ENCODE measurements at places on chromosomes 6 and 20.

GRCh38 chr20:58449681-58450221 is 60.7 kb downstream of the VAPB start:
- DNase-seq, result no peak

- DNase-seq, result no peak
These were observed 47.5 kb upstream of the PROKR2 start for GRCh38 chr20:5364136-5364821.

GRCh38 chr6:30329331-30329730 is 2.6 kb downstream of the TRIM39 start:
- no peak for DNase-seq

- peak; percentile 6 for DNase-seq
These were observed 34.5 kb upstream of the HBS1L start for GRCh38 chr6:135088818-135089809.

- no peak for DNase-seq
These were observed 138.1 kb downstream of the TFAP2A start for GRCh38 chr6:10276660-10277287.

- no peak for DNase-seq
These were observed 42.4 kb upstream of the GCLC start for GRCh38 chr6:53587291-53587690.

- DNase-seq, result no peak
These were observed 1.3 kb downstream of the VEGFA start for GRCh38 chr6:43771210-43771857.

GRCh38 chr6:113960795-113961194 is 10.2 kb downstream of the HDAC2 start:
- no peak for DNase-seq

GRCh38 chr6:137016356-137016755 is 28.4 kb downstream of the IL20RA start:
- DNase-seq, result no peak

DNA sequence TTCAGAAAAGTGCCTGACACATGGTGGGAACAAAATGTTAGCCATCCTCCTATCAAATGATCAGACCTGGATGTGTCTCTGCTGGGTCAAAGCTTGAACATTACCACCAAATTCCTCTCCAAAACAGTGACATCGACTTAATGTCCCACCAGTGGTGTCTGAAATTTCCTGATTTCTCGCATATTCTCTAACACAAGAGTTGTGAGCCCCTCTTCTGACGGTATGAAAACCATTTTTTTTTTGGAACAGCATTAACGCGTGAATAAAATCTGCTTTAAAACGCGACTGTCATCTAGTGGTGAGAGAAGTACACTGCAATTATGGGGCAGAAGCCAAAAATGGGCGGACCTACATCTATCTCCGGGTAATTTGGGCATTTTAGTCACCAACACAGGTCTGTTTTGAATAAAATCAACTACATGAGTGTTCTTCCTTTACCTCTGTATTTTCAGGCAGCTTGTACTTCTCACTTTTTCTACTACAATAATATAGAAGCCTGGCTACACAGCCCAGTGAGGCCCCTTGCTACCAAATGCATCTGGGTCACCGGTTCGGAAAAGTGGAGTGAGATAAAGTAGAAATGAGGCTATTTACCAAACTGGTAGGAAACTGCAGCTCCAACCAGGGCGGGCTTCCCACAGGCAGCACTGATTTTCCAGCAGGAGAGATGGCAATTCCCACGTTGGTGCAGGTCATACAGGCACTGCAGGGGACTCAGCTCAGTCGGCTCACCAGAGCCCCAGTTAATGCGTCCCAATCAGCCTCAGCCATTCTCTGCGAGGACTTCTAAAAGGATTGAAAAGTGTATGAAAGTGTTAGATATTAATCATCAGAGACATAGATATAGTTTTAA is 27.4 kb downstream of the MGME1 start:
- DNase-seq, result peak; percentile 19

GRCh38 chr20:63179687-63180568 is 36.0 kb downstream of the YTHDF1 start:
- DNase-seq, result no peak

DNA sequence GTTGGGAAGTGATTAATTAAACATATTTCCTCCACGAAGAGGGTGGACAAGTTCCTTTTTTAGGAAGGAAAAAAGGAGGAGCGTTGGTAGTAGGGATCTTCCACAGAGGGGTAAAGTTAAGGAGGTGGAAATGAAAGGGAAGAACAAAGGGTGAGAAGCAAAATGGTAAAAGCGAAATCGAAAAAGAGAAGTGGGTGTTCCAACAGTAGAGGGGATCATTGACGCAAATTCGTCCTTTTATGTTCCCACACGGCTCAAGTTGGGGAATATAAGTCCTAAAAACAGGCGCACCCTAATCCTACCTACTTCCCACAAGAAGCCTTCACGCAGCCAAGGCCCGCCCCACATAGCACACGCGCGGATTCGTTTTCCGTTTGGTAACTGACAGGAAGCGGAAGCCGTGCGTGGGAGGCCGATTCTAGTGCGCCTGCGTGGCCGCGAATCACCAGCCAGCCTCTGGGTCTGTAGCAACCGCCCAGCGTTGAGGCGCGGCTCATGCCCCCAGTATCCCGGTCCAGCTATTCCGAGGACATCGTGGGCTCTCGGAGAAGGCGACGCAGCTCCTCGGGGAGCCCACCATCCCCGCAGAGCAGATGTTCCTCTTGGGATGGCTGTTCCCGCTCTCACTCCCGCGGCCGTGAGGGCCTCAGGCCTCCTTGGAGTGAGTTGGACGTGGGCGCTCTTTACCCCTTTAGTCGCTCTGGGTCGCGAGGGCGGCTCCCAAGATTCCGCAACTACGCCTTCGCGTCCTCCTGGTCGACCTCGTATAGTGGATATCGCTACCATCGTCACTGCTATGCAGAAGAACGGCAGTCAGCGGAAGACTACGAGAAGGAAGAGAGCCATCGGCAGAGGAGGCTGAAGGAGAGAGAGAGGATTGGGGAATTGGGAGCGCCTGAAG is at the start of gene NKAPL:
NKAPL (plus strand) TSS at position 421 of the 901 bp plus-strand sequence; CDS start at position 496, 75 bp downstream.
- DNase-seq, result no peak

GRCh38 chr20:58450254-58450653 is 61.2 kb downstream of the VAPB start:
- peak; percentile 56 for DNase-seq

- DNase-seq, result no peak
These were observed 54.2 kb upstream of the SIRPA start for GRCh38 chr20:1840817-1841553.

DNA sequence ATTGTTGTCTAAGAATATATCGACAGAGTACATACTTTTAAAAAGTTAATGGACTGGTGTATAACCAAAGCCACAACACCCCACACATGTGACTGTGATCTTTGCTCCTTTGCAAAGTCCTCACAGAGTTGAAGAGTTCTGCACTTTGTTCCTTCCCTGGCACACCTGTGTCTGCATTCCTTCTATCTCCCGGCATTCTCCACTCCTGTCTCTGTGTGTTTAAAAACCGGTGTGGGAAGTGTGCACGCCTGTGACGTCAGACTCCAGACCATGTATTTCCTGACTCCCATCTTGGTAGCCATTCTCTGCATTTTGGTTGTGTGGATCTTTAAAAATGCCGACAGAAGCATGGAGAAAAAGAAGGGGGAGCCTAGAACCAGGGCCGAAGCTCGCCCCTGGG is at the start of gene IYD:
IYD (plus strand) TSS at position 251 of the 400 bp plus-strand sequence; CDS start at position 271, 20 bp downstream.
- no peak for DNase-seq

DNA sequence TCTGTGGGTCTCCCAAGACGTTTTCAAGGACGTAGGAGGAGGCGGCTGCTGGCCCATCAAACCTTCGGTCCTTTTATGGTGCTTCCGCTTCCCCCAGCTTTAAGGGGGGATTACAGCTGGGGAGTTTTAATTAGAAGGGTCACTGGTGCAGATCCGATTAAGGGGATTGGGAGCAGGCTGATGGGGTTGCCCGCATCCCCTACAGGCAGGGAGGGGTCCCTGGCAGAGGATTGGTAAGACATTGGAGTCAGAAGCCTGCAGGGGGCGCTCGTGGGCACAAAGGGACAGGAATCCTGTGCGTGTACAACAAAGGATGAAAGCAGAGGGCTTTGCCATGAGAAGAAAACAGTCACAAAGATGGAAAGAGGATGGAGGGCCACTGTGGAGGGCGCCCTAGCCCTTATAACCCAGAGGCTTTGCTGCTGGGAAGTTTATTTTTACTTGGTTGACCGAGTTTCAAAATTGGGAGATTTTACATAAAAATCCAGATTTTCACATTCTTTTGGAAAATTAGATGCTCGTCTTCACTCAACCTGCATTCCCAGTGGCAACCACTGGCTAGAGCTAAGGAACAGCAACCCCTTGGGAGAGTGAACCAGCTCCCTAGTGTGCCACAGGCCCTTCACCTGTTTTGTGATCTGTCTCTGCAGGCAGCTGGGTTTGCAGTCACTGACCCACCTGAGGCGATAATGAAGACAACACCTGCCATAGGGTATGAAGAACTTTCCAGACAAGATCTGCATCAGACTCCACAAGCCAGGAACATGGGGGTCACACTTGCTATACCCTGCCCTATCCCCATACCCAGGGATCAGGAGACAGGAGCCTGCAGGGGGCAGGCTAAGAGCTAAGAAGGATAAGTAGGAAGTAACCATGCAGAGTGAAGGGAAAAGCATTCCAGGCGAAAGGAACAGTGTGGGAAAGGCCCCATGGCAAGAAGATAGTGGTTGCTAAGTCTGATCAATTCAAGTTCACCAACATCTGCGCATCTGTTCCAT is 97.7 kb downstream of the KCNB1 start:
- DNase-seq, result no peak

DNA sequence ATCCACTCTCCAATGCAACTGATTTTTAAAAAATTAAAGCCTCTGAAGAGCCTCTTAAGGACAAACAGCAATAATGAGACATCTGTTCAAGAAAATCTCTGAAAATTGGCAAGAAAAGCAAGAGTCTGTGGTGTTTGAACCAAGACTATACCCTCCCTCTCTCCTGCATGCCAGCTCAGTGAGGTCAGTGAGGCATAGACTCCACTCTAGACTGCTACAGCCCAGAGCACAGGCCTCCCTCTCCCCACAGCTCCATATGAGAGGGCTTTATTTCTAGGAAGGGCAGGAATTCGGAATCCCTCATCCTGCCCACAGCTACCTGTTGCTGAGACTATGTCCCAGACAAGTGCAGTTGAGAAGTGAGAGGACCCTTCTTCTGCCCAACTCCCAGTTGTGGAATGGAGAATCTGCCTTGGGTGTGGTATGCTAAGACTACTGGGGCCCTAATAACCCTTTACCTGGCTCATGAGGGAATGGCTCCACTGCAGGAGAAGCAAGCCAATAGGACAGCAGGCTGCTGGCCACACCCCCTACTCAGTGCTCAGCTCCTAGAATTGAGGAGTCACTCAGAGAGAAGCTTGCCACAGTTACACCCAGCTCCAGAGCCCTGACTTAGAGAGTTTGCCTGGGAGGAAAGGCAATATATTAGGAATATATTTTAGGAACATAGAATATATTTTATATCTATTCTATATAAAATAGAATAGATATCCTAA is 22.7 kb upstream of the HLA-DQA1 start:
- DNase-seq, result no peak

DNA sequence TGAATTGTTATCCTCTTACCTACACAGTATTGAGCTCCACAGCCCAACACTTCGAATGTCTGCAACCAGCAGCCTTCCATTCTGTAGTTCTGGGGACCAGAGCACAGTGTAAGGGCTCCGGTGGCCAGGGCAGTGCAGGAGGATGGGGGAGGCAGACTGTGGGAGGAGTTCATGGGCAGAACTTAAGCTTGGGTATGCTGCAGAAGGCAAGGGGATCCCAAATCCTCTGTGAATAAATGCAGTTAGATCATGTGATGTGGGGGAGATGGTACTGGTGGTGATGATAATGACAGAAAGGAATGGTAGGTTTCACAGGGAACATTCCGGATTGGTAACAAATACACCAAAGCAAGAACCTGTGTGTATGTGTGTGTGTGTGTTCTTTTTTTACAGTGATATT is 26.5 kb upstream of the CNKSR3 start:
- no peak for DNase-seq

DNA sequence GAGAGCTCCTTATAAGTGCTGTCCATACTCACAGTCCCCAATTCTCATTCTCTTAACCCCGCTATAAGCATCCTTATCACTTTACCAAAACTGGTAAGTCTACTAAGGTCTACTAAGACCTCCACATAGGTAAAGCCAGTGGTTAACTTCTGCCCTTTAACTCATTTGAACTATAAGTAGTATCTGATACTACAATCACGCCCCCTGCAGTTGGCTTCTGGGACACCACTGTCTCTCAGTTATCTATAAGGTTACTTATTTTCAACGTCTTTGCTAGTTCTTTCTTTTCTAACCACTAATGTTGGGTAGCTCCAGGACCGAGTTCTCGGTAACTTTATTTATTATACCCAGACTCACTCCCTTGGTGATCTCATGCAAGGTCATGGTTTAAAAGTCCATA is 142.6 kb downstream of the ARHGAP18 start:
- no peak for DNase-seq

GRCh38 chr6:157224178-157224950 is 99.0 kb downstream of the TMEM242 start:
- no peak for DNase-seq

DNA sequence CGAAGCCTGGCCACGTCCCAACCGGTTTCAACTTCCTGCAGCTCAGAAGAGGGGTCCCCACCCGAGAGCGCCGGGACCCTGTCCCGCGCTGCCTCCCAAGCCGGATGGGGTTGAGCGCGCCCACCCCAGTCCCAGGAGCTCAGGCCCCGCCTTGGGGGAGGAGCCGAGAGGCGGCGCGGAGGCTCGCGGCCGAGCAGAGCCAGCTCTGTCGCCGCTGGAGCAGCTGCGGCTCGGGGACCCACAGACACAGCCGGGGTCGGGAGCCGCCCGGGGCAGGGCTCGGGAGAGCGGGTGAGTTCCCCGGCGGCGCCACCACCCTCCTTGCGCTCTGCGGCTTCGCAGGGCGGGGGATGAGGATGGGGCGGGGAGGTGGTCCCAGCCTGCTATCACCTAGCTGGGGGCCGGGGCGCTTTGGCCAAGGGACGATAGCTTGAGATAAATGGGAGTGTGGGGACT is at the start of gene PPP1R16B:
PPP1R16B (plus strand) TSS at position 196 of the 456 bp plus-strand sequence. CDS start 30,229 bp downstream, outside the sequence.
- DNase-seq, result no peak

- DNase-seq, result no peak
These were observed 8.5 kb upstream of the BEND6 start for GRCh38 chr6:56946368-56946767.

Measured in BJ (cell line).